ENCODE measurements at places on chromosomes 2 and 18.
A peak's percentile ranks its signal among the peaks of the same experiment; 100 is the strongest.

DNA sequence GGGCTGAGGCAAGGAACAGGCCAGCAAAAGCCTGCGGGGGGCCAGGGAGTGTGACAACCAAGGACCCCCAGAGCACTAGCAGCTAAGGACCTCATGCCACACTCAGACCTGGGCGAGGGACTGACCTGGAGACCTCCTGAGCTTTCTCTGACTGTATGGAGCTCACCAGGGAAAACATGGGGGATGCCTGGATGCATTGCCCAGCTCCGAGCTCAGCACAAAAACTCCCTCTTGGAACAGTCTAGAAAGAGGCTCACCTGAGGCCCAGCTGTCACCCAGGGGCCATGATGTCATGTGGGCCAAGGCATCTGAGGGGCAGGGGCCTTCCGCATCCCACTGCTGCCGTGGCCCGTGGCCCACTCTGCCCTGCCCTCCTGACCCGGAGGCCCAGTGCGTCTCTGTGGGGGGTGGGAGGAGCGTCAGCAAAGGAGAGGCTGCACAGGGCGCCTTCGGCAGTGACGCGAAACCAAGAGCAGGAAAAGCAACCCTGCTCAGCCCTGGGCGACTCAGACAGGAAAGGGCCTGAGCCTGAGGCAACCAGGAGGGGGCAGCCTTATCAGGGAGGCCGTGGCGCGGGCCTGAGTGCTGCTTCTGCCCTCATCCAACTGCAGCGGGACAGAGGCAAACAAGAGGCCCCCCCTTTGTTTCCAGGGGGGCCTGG, 57.3 kb upstream of the ALPP start:
- DNase-seq, result no peak

GRCh38 chr2:43041661-43042360, 184.6 kb downstream of the ZFP36L2 start:
- DNase-seq, result peak; percentile 97

- DNase-seq, result no peak
These were observed 12.9 kb downstream of the PREPL start for GRCh38 chr2:44348400-44348799.

DNA sequence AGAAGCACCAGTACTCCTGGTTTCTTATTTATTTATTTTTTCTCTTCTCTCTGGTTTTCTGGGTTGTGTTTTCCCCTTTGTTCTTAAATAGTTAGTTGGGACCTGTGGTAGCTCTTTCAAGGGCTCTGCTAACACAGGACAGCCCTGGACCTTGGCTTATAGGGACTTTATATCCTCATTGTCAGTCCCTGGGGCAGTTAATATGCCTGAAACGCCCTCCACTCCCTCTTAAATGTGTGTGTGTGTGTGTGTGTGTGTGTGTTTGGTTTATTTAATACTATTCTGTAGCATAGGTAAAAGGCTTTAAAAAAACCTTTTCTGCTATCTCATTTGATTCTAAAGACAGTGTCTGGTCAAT, 54.6 kb downstream of the GATA6 start:
- no peak for DNase-seq

DNA sequence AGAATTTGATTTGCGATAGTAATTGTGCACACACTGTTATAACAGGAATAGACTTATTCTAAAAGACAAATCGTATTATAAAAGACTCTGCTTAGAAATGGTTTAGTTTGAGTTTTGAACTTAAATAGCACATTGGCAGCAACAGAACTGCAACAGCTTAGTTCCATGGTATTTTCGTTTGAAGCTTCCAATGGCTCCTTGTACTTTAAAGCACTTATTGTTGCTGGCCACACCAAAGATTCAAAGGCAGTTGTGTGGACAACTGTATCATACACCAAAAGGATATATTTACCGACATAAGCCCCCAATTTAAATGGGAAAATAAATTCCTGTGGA, 627 bp downstream of the WIPF1 start:
- no peak for DNase-seq

DNA sequence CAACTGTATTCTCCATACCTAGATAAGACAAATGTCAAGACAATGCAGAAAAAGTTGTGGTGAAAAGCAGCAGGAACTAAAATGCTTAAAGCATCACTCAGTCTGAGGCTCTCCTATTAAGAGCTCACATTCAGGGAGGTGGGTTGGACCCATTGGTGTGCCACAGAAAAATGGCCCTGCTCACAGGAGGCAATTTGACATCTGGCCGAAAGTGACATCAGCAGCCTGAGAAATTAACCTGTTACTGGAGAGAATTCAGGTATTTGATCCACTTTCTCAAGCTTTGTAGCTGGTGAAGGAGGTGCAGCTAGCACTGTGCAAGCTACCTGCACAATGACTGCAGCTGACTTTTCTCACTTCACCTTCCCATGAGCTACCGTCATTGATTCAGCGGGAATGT, 86.0 kb downstream of the TMEM247 start:
- DNase-seq, result no peak

GRCh38 chr2:51698021-51698420, 666.1 kb upstream of the NRXN1 start:
- DNase-seq, result no peak

GRCh38 chr18:51098082-51098481, 68.1 kb downstream of the SMAD4 start:
- DNase-seq, result no peak

- no peak for DNase-seq
These were observed 6.2 kb upstream of the EFR3B start for GRCh38 chr2:25035537-25036220.

DNA sequence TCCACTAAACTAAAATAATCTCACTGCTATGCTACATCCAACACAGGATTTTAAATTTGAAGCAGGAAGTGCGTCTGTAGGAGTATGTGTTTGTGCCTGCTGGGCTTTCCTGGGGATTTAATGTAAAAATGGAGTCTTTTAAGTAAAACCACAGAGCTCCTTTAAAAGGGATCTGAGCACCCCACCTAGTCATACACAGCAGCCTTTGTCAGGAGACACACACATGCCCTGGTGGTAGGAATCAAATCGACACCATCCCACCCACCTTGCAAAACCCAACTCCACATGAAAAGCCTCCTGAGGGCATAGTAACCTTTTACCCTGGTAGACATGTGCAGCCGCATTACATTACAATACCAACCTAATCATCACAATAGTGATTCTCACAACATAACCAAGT, 29.1 kb downstream of the UXS1 start:
- no peak for DNase-seq

DNA sequence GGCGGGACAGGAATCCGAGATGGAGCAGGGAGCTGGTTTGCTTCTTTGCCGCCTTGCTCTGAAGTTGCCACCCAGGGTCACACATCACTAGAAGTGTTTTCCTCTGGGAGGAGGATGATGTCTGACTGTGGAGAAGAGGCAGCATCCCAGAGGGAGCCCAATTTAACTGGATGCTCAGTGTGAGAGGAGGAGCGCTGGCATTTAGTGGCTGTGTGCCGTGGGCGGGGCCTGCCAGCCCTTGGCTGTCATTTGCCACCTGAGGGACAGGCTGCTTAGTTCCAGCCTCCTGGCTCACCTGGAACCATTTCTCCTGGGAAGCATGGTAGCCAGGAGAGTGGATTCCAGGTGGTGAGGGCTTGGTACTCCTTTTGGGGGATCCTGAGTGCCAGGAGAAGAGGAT, 9.6 kb downstream of the B3GNT2 start:
- DNase-seq, result no peak

GRCh38 chr2:108621087-108621559, 86.9 kb downstream of the LIMS1 start:
- DNase-seq, result no peak

DNA sequence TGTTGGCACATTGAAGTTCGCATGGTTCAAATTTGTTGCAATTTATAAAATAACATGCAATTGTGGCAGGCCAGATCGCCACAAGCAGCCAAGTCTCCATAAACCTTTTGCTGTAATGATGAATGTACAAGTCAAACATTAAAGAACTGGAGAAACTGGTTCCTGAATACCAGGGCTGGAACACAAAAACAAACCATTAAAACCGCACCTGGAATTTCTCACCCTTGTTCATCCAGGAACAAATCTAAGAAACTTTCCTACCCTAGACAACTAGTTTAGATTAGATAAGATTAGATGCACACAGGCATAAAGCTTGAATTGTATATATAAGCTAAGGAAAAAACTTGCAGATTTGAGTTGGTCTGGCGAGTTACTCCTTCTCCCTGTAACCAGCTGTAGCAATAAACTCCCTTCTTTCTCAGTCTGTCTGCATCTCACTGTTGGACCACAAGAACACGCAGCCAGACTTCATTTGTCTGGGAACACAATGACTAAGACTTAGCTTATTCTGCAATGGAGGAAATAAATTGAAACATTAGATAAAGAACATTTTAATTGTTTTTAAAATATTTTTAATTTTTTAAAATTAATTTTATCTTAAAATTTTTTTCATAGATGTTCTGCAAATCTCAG, 1835.5 kb upstream of the LRRTM1 start:
- DNase-seq, result no peak

DNA sequence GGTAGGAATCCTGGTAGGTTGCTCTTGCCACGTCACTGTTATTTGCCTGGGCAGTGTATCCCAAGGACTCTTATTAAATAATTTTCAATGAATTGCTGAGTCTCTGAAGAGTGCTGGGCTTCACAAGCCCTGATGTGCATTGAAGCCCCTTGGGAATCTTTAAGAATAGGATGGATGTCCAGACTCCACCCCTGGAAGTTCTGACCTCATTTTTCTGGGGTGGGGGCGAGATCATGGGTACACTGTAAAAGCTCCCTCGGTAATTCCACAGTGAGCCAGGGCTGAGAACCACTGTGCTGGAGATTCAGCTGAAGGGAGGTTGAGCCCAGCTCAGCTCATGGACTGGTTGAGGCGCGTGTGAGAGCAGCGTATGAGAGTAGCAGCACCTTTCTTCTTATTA, 140.2 kb downstream of the PIEZO2 start:
- no peak for DNase-seq

GRCh38 chr2:171824086-171824485, 70.0 kb downstream of the SLC25A12 start:
- DNase-seq, result no peak

DNA sequence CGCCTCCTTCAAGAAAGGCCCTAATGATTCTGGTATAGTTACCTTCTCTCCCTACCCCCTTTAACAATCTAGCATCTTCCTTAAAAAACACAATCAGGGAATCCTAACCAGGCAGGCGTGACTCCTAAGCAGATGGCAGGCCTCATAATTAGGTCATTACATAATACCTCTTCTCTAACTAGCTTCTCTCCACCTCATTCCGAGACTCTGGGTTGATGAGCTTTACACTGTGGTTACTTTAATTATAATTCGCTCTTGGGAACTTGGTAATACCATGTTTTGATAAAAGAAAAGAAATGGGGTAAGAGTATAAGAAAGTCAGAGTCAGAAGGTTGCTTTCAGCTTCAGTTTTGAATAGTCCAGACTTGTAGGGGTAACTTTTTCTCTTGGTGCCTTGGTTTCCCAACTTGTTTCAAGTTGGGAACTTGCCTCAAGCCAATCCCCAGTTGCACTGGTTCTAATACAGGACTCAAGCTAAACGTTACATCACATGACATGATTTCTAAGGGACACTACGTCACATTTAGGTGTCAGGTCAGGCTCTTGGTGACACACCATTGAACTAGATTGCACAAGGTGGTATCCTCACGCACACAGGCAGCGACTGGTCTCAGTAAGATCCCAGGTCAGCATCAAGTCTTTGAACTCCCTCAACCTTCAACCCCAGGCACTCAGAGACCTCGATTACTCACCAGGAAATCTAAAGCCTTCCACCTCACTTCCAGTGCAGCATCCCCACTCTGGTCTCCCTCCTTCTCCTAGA, 59.2 kb downstream of the AAK1 start:
- no peak for DNase-seq

DNA sequence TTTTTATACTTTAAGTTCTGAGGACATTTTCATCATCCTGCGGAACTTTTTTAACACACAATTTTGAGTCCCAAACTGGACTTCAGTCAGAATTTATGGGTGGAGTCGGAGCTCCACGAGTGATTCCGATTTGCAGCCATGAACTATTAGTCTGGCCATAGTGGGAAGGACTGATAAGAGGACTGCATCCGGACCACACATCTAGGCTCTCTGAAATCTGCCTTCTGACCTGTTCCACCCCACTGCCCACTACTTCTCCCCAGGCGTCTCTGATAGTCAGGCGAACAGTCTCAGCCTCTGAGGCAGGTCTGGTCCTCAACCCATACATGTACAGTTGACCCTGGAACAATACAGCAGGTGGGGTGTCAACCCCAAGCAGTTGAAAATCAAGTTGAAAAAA, 5.2 kb downstream of the MRPL35 start:
- no peak for DNase-seq

GRCh38 chr2:188201639-188202038, 90.0 kb upstream of the GULP1 start:
- DNase-seq, result no peak

DNA sequence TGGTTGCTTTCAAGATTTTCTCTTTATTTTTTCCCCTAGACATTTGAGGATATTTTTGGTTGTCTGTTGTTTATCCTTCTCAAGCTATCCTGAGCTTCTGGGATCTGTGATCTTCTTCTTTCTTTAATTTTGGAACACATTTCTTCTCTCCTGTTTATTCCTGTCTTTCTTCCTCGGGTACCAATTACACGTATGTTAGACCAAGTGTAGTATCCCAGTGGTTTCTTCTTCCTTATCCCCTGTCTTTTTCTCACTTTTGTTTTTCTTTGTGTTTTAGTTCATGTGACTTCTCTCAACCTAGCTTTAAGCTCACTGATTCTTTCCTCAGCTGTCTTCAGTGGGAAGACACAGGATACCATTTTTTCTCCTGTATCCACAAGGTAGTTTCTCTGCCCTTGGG, 120.0 kb downstream of the GALR1 start:
- DNase-seq, result no peak

GRCh38 chr2:159225025-159226016, 61.2 kb downstream of the WDSUB1 start:
- DNase-seq, result no peak

DNA sequence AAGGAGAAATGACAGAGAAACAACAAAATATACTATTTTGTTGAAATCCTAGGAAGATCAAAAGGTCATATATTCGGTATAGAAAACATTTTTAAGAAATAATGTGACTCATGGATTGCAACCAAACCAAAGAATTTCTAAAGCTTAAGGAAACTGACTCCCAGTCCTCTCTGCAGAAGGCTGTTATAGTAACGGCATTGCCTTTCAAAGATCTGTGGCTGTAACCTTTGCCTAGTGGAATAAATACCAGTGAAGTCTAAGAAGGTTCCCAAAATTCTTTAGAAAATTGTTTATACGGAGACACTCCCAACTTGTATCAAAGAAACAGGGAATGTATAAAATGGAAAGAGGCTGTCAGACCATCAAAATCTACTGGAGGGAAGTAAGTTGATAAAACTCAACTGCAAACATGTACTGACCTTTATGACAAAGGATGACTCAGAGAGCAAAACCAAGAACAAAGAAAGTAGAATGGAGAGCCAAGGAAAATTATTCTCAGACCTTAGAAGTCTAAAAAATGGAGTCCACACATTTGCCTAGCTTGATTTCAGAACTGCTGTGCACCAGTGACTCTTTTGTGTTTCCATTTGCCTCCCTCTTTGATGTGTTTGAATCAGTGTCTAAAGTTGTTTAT, 48.6 kb upstream of the FSIP2 start:
- DNase-seq, result no peak

- no peak for DNase-seq
These were observed 133.1 kb downstream of the TTN start for GRCh38 chr2:178674122-178674521.

- DNase-seq, result no peak
These were observed 26.6 kb downstream of the MEP1B start for GRCh38 chr18:32216390-32216789.

GRCh38 chr18:47100212-47100831, 50.0 kb downstream of the HDHD2 start:
- no peak for DNase-seq
